PC-3 (cell line): ENCODE measurements at places on chromosomes 16 and 17. TPM values are rescaled to one million over a fixed set of nuclear protein-coding genes. Genes with fewer than 3 reads are reported as not detected.

- H3K36me3 ChIP-seq, result no peaks in the 10 kb centered on the region
- H3K27me3 ChIP-seq, result no peaks in the 10 kb centered on the region
- no peaks in the 10 kb centered on the region for H3K4me1 ChIP-seq
- H3K4me3 ChIP-seq, result no peak overlapping the region
- H3K27ac ChIP-seq, result no peak overlapping the region
Observed at GRCh38 chr16:82439678-82440293, 187.0 kb upstream of the CDH13 start.

- peak overlapping the region; percentile 8; the same call in 1 of the 2 replicates for H3K27ac ChIP-seq
- peaks cover 19% of the 10 kb centered on the region for H3K4me1 ChIP-seq
- no peaks in the 10 kb centered on the region for H3K36me3 ChIP-seq
- no peaks in the 10 kb centered on the region for H3K27me3 ChIP-seq
- peak; percentile 73 for DNase-seq
- H3K4me3 ChIP-seq, result no peak overlapping the region
Observed at GRCh38 chr16:14455573-14455972, 174.5 kb downstream of the PARN start.

The MEOX1 gene
- 0.84 TPM in 1 of 2 replicates, not detected in the other for total RNA-seq

The ZNF267 gene
- 4.5 and 10.2 TPM in 2 replicates for total RNA-seq

DNA sequence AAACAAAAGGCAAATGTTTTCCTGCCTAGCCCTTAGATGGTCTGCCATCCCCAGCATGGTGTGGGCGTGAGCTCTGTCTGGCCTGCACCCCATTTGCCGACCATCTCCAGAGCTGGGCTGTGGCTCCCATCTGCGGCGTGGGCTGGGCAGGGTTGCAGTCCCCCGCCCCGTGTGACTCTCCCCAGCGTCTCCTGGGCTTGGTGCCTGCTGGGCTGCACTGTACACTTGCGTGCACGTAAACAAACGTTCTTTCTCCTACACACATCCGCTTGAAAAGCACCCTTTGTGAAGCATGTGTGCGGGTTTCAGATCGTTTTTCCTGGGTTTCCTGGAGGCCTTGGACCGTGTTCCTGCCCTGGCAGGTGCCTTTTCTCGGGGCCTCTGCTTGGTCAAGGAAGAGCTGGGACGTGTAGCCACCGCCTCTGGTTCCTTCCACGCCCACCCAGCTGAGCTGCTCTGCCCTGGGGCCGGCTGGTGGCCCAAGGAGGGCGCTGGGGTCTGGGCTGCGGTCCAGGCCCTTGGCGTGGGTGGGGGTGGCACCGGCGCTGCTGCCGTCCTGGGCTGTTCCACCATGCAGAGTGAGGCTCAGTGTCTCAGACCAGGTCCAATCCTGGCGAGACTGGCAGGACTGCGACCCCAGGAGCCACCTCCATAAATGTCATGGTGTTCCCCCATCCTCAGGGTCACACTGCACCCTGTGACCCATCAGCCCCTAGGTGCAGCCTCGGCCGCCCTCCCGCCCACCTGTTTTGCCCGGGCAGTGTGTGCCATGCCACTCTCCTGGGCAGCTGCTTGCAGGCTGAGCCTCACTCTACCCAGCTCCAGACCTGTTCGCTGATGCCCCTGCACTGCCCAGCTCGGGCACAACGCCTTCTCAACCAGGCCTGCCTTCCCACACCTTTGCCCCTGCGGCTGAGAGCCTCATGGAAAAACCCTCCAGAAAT, 9.9 kb upstream of the BAIAP3 start:
- H3K4me1 ChIP-seq, result no peaks in the 10 kb centered on the region
- no peak overlapping the region for H3K27ac ChIP-seq

- H3K27me3 ChIP-seq, result no peaks in the 10 kb centered on the region
- no peak for DNase-seq
- H3K36me3 ChIP-seq, result no peaks in the 10 kb centered on the region
- H3K27ac ChIP-seq, result no peak overlapping the region
Observed at GRCh38 chr16:49918257-49918656, 62.3 kb upstream of the ZNF423 start.

GRCh38 chr16:30085247-30085646, 6.5 kb downstream of the TBX6 start:
- H3K4me3 ChIP-seq, result no peak overlapping the region
- no peak for DNase-seq
- peaks cover 10% of the 10 kb centered on the region for H3K4me1 ChIP-seq

GRCh38 chr17:29584452-29585079, 4.9 kb downstream of the GIT1 start:
- no peak overlapping the region for H3K27ac ChIP-seq
- H3K27me3 ChIP-seq, result no peaks in the 10 kb centered on the region
- H3K4me1 ChIP-seq, result peaks cover 8% of the 10 kb centered on the region
- no peak for DNase-seq

The OR1A1 gene
- total RNA-seq, result not detected in 2 replicates

DNA sequence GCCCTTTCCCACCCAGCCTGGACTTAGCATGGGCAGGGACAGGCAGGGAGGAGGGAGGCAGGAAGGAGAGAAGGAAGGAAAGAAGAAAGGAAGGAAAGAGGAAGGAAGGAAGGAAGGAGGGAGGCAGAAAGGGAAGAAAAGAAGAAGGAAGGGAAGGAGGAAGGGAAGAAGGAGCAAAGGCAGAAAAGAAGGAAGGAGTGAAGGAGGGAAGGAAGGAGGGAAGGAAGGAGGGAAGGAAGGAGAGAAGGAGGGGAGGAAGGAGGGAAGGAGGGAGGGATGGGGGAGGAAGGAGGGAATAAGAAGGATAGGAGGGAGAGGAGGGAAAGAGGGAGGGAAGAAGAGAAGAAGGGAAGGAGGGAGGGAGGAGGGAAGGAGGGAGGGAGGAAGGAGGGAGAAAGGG, 110.4 kb downstream of the SALL1 start:
- H3K36me3 ChIP-seq, result no peaks in the 10 kb centered on the region
- H3K27ac ChIP-seq, result no peak overlapping the region
- H3K27me3 ChIP-seq, result no peaks in the 10 kb centered on the region
- no peak for DNase-seq

DNA sequence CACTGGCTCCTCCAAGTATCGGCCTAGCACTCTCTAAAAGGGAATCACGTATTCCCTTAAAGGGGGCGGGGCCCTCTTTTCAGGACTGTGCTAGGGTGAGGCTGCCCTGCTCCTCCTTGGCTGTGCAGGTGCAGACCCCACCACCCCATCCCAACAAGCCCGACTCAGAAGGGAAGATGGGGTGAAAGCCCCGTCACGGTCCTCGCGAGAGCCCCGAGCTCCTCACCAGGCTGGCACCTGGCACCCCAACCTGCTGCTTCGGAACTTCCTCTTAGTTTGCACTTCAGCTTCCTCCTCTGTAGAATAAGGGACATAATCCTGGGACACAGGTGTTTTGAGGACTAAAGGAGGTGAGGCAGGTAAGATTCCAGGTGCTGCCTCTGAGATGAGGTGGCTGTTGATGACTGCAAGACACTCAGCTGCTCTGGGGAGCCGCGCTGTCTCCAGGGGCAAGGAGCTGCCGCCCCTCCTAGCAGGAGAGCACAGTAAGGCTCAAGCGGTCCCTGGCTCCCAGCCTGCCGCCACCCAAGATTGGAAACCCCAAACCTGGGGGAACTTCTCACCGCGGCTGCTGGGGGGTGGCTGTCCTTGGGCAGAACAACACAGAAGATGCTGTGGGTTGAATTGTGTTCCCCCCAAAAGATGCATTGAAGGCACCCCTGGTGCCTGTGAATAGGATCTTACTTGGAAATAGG, 88.8 kb downstream of the MGAT5B start:
- DNase-seq, result no peak
- H3K4me1 ChIP-seq, result no peaks in the 10 kb centered on the region
- no peak overlapping the region for H3K27ac ChIP-seq
- H3K4me3 ChIP-seq, result no peak overlapping the region
- no peaks in the 10 kb centered on the region for H3K36me3 ChIP-seq

- H3K27me3 ChIP-seq, result no peaks in the 10 kb centered on the region
- H3K4me1 ChIP-seq, result no peaks in the 10 kb centered on the region
- H3K27ac ChIP-seq, result no peak overlapping the region
Observed at GRCh38 chr16:56121156-56121500, 70.2 kb upstream of the GNAO1 start.

GRCh38 chr16:50121278-50121677, 31.8 kb upstream of the TENT4B start:
- H3K4me3 ChIP-seq, result no peak overlapping the region
- no peak overlapping the region for H3K27ac ChIP-seq
- no peaks in the 10 kb centered on the region for H3K36me3 ChIP-seq
- no peaks in the 10 kb centered on the region for H3K4me1 ChIP-seq
- no peaks in the 10 kb centered on the region for H3K27me3 ChIP-seq
- DNase-seq, result no peak

DNA sequence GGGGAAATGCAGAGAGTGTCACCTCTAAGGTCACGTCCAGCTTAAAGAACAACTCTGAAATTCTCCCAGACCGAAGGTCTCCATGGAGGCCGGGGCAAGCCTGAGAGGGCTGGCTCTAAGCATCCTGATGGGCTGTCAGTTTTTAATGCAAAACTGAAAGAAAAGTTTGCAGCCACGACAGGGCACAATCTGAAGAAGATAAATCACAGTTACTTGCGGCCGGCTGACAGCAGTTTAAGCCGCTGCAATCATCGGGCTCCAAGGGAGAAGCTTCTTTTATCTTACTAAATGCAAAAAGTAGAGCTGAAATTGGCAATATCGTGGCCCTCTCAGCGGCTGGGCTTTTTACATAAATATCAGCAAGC, 168.8 kb downstream of the CYLD start:
- no peak for DNase-seq
- no peaks in the 10 kb centered on the region for H3K4me1 ChIP-seq
- H3K27me3 ChIP-seq, result peaks cover 33% of the 10 kb centered on the region
- H3K36me3 ChIP-seq, result no peaks in the 10 kb centered on the region

DNA sequence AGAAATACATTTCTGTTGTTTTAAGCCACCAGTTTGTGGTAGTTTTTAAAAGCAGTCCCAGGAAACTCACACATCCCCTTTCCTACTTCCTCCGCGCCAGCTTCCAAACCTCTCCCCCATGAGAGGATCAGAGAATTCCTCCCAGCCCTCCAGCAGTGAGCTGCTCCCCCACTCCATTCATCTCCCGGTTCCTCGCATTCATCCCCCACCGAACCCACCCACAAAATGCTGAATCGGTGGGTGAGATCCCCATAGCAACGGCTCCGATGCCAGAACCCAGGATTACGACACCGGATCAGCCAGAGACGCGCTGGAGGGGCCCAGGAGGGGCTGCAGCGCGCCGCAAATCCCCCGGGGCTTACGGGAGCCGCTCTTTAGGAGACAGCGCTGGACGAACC, 251.4 kb upstream of the RPL38 start:
- no peaks in the 10 kb centered on the region for H3K36me3 ChIP-seq
- H3K27me3 ChIP-seq, result peaks cover 19% of the 10 kb centered on the region; the same call in 1 of the 2 replicates
- DNase-seq, result no peak
- no peak overlapping the region for H3K4me3 ChIP-seq

The NOMO2 gene
- total RNA-seq, result 121 and 136 TPM in 2 replicates
